ENCODE measurements at places on chromosomes 2 and 18.

GRCh38 chr18:51153659-51154371 lies 43.7 kb downstream of the MEX3C start:
- DNase-seq: peak; percentile 96
- H3K27me3 ChIP-seq: no peaks in the 10 kb centered on the region

DNA sequence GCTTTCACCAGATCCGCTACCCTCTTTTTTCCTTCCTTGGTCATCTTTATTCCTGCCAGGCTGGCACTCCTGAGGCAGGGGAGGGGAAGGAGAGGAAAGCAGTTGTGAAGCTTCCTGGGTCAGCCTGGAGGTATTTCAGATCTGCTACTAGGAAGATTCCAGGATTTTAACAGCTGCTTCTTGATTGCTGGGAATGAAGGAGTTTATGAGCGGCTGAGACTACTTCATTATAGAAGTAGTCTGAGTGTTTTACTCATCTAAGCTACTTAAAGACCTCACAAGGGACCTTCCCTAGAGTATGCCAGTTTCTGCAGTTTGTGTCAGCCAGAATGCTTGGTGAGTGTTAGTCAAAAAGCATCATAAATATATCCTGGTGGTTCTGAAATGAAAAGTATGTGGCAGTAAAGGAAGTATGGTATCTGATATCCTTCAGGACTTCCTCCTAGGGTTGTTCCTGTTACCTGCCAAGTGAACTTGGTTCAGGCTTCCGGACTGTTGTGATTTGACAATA lies 1.9 kb downstream of the TANC1 start:
- DNase-seq: no peak
- no peaks in the 10 kb centered on the region for H3K36me3 ChIP-seq
- H3K27ac ChIP-seq: no peak overlapping the region
- H3K27me3 ChIP-seq: 0 out of 2 replicates have a peak, but pooled peaks cover 4% of the 10 kb centered on the region
- H3K4me1 ChIP-seq: no peaks in the 10 kb centered on the region

DNA sequence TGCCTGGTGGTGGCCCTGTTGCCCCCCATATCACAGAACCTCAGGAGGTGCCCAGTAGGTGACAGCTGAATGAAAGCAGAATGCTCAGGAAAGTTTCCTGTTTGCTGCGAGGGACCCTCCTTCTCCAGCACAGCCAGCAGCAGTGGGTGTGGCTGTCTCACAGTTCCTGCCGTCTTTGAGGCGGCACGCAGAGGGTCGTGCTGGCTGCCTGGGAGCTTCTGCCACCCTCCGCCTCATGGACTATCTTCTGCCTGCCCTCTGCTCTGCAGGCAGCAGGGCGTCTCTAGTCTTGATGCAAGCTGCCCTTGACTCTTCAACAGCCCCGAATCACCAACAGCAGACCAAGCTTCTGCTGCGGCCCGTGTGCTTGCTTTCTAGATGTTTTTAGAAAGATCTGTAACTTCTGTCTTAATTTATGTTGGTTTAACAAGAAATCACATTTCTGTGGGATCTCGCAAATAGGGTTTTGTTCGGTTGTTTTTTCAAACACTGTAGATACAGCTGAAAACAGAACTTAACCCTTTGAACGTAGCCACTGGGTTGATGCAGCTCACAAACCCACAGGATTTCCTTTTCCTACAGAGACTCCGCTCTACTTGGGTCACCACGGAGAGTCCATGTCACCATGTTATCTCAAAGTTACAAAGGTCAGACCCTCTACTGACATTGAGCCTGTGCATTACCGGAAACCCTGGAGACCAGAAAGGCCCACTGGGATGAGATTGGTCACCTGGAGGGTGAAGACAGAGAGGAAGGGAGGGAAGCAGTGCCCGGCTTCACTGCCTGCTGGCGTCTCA lies 144.9 kb downstream of the ACOXL start:
- H3K4me3 ChIP-seq: no peak overlapping the region
- no peaks in the 10 kb centered on the region for H3K27me3 ChIP-seq
- no peaks in the 10 kb centered on the region for H3K36me3 ChIP-seq
- no peak overlapping the region for H3K27ac ChIP-seq

- no peak overlapping the region for H3K27ac ChIP-seq
- no peaks in the 10 kb centered on the region for H3K27me3 ChIP-seq
- H3K4me3 ChIP-seq: no peak overlapping the region
- H3K4me1 ChIP-seq: peaks cover 60% of the 10 kb centered on the region
- no peak for DNase-seq
Observed at GRCh38 chr2:230665263-230665691, 47.4 kb upstream of the CAB39 start.

- no peak for DNase-seq
- no peak overlapping the region for H3K27ac ChIP-seq
- no peaks in the 10 kb centered on the region for H3K36me3 ChIP-seq
Observed at GRCh38 chr2:107308835-107309234, 422.9 kb upstream of the ST6GAL2 start.

DNA sequence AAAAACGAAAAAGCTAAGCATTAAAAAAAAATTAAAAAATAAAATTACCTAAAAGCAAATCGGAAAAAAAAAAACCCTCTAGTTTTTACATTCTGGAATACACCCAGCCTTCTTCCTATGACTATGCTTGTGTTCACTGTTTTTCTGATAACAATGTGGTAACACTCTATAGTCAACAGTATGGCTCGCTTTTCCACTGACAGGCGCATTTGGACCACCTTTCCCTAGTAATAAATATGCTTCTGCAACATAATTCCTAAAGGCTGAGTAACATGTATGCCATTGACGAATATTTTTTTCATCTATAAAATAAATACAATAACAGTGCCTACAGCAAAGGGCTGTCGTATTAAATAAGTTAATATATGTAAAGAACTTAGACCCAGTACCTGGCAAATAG lies 27.9 kb downstream of the NOL10 start:
- H3K27me3 ChIP-seq: no peaks in the 10 kb centered on the region
- H3K36me3 ChIP-seq: no peaks in the 10 kb centered on the region
- H3K27ac ChIP-seq: no peak overlapping the region
- H3K4me3 ChIP-seq: no peak overlapping the region
- no peak for DNase-seq

DNA sequence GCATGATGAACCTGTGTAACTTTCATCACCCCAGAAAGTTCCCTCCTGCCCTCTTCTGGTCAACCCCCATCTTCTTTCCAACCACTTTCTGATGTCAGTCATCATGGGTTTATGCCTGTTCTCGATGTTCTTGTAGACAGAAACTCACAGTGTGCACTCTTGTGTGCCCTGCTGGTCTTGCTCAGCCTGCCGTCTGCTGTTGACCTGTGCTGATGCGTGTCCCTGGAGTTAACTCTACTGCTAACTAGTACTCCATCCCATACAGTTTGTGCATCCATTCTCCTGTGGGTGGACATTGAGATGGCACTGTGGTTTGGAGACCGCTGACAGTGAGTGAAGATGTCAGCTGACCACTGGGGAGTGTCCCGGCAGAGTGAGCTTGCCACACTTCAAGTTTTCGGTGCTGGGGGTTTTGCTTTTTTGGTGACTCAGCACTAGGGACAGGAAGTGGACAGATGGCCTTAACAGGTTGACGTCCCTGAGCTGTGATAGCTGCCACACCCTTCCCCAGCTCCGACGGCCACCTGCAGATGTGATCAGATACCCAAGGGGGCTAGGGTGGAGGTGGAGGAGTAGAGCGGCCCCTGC lies 14.8 kb downstream of the KLHL29 start:
- no peak overlapping the region for H3K4me3 ChIP-seq
- no peaks in the 10 kb centered on the region for H3K36me3 ChIP-seq
- no peak overlapping the region for H3K27ac ChIP-seq

DNA sequence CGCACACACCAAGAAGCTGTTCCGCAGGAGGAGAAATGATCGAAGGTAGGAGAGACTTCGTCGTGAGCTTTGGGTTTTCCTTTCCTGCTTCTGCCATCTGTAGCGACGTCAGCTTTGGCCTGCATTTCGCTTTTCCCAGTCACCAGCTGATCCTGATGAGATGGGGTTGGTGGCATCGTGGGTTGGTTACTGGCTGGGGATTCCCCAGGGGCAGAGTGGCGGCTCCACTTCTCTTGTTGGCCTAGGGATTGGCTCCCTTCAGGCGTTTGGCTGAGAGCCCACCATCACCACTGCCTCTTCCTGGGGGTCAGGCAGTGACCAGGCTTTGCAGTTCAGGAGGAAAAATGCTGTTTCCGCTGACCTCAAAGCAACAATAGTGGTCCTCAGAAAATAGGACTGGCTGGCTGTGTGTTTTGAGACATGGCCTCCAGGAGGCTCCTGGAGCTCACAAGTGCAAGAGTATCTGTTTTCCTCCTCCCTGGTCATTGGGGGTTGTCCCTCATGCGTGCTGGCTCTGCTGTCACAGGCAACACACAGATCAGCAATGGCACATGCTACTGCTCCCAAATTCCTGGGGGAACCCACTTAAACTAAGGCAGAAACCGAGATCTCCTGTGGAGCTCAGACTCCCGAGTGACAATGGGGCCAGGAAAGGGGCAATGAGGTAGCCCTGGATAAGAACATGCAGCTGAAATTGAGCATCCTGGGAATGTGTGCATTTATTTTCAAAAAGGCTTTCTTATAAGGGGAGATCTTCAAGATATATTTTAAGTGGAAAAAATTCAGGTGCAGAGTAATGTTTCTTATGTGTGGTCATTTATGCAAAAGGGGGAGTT lies 173.0 kb downstream of the CTIF start:
- peak; percentile 60 for DNase-seq
- H3K36me3 ChIP-seq: no peaks in the 10 kb centered on the region
- no peak overlapping the region for H3K4me3 ChIP-seq
- H3K27ac ChIP-seq: no peak overlapping the region
- H3K27me3 ChIP-seq: no peaks in the 10 kb centered on the region

DNA sequence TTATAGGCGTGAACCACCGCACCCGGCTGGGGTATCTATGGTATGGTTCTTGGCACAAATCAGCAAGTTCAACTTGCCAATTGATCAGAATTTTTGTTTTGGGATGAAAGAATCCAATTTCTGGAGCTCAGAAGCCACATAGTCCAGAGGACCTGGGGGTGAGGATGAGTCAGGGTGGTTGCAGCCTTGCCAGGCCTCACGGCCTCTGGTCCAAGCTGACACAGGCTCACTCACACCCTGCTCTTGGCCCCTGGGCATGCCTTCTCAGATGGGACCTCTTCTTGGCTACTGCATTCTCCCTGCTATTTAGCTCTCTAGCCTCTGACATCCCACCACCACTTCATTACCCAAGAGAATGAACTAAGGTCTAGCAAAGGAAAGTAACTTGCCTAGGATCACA lies 16.3 kb downstream of the CAPG start:
- peaks cover 16% of the 10 kb centered on the region for H3K4me1 ChIP-seq
- DNase-seq: no peak
- H3K27ac ChIP-seq: no peak overlapping the region
- no peak overlapping the region for H3K4me3 ChIP-seq
- no peaks in the 10 kb centered on the region for H3K36me3 ChIP-seq

DNA sequence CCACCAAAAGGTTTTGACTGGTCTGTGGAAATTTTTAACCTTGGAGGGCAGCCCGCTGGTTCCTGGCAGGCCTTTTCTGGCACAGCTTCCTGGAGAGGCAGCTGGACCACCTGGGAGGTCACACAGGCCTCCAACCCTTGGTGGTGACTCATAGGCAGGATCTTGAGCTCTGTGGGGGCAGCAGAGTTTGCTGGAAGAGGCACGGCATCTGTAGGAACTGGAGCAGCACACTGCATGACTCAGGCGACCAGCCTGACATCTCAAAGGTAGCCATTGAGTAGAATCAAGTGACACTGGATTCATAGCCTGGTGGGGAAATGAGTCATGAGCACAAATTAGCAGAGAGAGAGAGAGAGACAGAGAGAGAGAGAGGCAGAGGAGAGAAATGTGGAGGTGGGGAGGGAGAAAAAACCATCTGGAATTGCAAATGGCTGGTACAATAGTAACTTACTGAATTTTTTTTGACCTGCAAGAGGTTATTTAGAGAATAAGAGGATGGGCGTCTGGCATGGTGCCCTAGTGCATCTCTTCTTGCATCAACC lies 57.4 kb downstream of the TRPM8 start:
- DNase-seq: no peak
- H3K4me1 ChIP-seq: peaks cover 6% of the 10 kb centered on the region
- no peak overlapping the region for H3K4me3 ChIP-seq
- H3K27ac ChIP-seq: no peak overlapping the region
- H3K27me3 ChIP-seq: no peaks in the 10 kb centered on the region

- no peak overlapping the region for H3K4me3 ChIP-seq
- H3K36me3 ChIP-seq: no peaks in the 10 kb centered on the region
- no peak overlapping the region for H3K27ac ChIP-seq
- H3K27me3 ChIP-seq: no peaks in the 10 kb centered on the region
- no peaks in the 10 kb centered on the region for H3K4me1 ChIP-seq
Observed at GRCh38 chr2:119846021-119846420, 86.3 kb downstream of the PTPN4 start.

DNA sequence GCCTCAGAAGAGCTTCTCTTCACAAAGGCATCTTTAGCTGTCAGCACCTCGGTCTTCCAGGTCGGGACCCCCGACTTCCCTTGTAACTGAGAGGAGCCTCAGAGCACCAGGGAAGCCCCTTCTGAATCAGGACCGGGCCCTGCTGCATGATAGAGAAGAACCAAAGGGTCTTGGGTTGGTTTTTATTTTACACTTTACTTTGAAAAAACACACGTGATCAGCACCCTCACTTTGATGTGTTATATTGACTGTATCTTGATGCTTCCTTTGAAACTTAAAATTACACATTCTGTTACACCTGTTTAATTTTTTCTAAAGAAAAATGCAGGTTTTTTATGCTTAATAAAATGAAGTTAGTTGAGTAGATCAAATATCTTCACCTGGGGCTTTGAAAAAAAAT lies 202.3 kb downstream of the FAM210A start:
- no peak for DNase-seq
- no peaks in the 10 kb centered on the region for H3K4me1 ChIP-seq

- H3K27ac ChIP-seq: no peak overlapping the region
- no peaks in the 10 kb centered on the region for H3K4me1 ChIP-seq
- DNase-seq: peak; percentile 18
- H3K36me3 ChIP-seq: no peaks in the 10 kb centered on the region
- H3K27me3 ChIP-seq: no peaks in the 10 kb centered on the region
Observed at GRCh38 chr2:99818842-99819241, 323.5 kb downstream of the AFF3 start.

- H3K27ac ChIP-seq: no peak overlapping the region
- no peak overlapping the region for H3K4me3 ChIP-seq
- H3K27me3 ChIP-seq: no peaks in the 10 kb centered on the region
- H3K4me1 ChIP-seq: peaks cover 87% of the 10 kb centered on the region
- DNase-seq: no peak
Observed at GRCh38 chr2:54574107-54574859, 118.2 kb downstream of the SPTBN1 start.

- no peak for DNase-seq
- no peak overlapping the region for H3K4me3 ChIP-seq
- no peak overlapping the region for H3K27ac ChIP-seq
Observed at GRCh38 chr2:148817210-148817708, 57.8 kb upstream of the KIF5C start.
